MM.1S (cell line): ENCODE measurements at places on chromosomes 11 and 22.
A peak's percentile ranks its signal among the peaks of the same experiment; 100 is the strongest.

DNA sequence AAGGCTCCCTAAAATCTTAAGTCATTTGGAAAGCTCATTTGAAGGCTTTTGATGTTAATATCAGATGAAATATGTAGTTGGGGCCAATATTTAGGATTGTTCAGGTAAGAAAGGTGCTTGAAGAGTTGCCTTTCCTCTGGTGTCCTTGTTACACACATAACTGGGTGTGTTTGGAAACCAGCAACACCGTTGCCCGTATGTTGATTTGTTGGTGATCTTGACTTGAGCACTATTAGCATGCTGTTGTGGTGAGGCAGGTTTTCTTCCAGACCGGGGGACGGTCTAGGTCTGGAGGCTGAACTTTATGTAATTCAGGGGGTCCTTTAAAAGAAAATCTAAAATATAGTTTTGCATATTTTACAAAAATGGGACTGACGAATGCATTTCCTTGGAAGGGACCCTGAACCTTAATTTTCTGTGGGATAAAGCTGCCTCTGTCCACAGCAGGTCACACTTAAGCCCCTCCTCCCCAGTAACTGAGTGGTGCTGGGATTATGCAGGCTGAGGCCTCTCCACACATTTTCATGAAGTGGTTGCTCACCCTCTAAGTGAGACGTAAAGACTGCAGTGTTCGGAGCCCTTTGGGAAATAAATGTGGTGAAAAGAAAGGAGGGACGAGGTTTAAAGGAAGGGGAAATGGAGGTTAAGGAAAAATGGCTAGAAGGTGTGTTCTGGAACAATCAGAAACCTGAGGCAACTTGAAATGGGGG, 1.8 kb downstream of the YWHAH start:
- no peak for DNase-seq
- H3K36me3 ChIP-seq: peaks cover 5% of the 10 kb centered on the region; the same call in 1 of the 2 replicates
- no peaks in the 10 kb centered on the region for H3K27me3 ChIP-seq
- H3K4me1 ChIP-seq: peaks cover 14% of the 10 kb centered on the region
- peak overlapping the region; percentile 56; the same call in 1 of the 2 replicates for H3K27ac ChIP-seq

- no peaks in the 10 kb centered on the region for H3K36me3 ChIP-seq
- no peak overlapping the region for H3K4me3 ChIP-seq
- H3K27me3 ChIP-seq: peaks cover 13% of the 10 kb centered on the region
- no peak for DNase-seq
- H3K4me1 ChIP-seq: no peaks in the 10 kb centered on the region
Measured at GRCh38 chr11:1438967-1439330, 47.6 kb downstream of the MOB2 start.

DNA sequence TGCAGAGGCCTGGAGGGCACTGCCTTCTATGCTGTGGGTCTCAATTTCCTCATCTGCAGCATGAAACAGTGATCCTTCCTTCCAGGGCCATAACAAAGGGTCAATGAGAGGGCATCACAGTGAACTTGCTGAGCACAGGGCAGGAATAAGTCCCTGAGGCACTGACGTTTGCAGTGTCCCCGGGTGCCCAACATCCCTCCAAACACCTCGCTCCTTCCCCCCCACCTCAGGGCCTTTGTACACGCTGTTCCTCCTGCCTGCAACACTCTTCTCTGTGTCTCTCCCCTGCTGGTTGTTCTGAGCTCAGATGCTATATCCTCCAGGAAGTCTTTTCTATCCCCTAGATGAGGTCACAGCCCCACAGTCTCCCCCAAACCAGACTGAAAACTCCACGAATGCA, 59.7 kb upstream of the TCF20 start:
- peaks cover 75% of the 10 kb centered on the region for H3K27me3 ChIP-seq
- no peaks in the 10 kb centered on the region for H3K36me3 ChIP-seq
- no peak for DNase-seq

DNA sequence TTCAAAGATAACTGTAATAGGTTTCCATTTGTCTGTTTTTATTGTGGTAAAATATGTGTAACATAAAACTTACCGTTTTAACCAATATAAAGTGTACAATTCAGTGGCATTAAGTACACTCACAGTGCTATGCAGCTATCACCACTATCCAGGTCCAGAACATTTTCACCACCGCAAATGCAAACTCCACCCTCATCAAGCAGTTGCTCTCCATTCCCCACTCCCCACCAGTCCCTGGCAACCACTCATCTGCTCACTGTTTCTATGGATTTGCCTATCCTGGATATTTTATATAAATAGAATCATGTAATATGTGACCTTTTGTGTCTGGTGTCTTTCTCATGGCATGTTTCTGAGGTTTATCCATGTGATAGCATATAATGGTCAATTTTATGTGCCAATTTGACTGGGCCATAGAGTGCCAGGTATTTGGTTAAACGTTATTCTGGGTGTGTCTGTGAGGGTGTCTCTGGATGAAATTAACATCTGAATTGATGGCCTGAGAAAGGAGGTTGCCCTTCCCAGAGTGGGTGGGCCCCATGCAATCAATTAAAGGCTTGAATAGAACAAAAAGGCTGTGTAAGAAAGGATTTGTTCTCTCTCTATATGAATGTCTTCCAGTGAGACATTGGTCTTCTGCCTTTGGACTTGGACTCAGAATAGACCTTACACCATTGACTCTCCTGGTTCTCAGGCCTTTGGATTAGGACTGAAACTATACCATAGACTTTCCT, 17.2 kb upstream of the SMCO4 start:
- no peaks in the 10 kb centered on the region for H3K27me3 ChIP-seq
- no peaks in the 10 kb centered on the region for H3K4me1 ChIP-seq
- H3K27ac ChIP-seq: no peak overlapping the region
- H3K36me3 ChIP-seq: no peaks in the 10 kb centered on the region
- no peak overlapping the region for H3K4me3 ChIP-seq

GRCh38 chr11:116384407-116384806, 388.4 kb downstream of the BUD13 start:
- no peak overlapping the region for H3K27ac ChIP-seq
- H3K4me3 ChIP-seq: no peak overlapping the region
- H3K27me3 ChIP-seq: no peaks in the 10 kb centered on the region
- DNase-seq: no peak
- H3K36me3 ChIP-seq: no peaks in the 10 kb centered on the region
- H3K4me1 ChIP-seq: no peaks in the 10 kb centered on the region

DNA sequence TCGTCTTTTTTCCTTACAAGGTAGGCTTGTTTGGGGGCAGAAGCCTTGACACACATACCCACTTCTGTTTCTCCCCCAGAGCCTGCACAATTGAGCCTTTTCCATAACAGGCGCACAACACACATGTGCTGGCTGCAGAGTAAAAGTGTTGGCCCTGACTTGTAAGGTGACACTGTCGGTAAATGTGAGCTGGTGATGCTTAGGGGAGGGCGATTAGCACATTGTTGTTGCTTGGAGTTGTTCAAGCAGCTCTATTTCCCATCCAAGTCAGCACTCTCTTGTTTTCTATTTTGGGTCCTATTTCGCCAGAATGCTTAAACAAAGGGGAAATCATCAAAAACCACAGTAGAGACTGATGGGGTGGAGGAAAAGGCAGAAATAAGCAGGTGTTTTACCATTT, 51.9 kb upstream of the PTPRJ start:
- no peak overlapping the region for H3K4me3 ChIP-seq
- H3K36me3 ChIP-seq: no peaks in the 10 kb centered on the region
- no peaks in the 10 kb centered on the region for H3K27me3 ChIP-seq
- DNase-seq: peak; percentile 50

DNA sequence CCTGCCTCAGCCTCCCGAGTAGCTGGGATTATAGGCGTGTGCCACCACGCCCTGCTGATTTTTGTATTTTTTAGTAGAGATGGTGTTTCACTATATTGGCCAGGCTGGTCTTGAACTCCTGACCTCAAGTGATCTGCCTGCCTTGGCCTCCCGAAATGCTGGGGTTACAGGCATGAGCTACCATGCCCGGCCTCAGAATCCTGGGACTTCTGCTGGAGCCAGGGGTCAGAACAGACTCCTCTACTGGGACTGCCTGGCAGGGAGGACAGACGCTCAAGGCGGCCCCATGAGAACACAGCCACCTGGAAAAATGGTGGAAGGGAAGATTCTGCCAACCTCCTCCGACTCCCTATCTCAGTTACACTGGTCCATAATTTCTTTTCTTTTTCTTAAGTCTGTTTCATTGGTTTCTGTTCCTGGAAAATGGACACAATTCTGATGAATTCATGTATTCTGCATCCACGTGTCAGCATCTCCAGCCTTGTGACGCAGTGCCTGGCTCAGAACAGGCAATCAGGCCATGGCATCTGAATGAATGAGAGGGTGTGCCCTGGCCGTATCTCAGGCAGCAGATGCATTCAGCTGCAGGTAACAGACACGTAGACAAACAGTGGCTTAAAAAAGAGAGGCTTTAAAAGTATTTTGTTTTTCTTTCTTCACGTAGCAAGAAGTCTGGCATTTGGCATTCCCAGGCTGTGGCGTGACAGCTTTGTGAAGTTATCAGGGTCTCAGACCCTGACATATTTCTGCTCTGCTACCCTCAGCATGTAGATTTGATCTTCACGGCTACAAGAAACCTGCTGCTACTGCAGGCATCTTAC, 4.8 kb downstream of the SMIM38 start:
- 0 out of 2 replicates have a peak, but pooled peaks cover under 1% of the 10 kb centered on the region for H3K4me1 ChIP-seq
- H3K27me3 ChIP-seq: peaks cover 34% of the 10 kb centered on the region
- no peak for DNase-seq
- no peak overlapping the region for H3K4me3 ChIP-seq
- no peaks in the 10 kb centered on the region for H3K36me3 ChIP-seq

GRCh38 chr11:86753459-86753858, 46.9 kb upstream of the PRSS23 start:
- no peaks in the 10 kb centered on the region for H3K27me3 ChIP-seq
- no peak overlapping the region for H3K4me3 ChIP-seq
- no peaks in the 10 kb centered on the region for H3K4me1 ChIP-seq
- no peak for DNase-seq

DNA sequence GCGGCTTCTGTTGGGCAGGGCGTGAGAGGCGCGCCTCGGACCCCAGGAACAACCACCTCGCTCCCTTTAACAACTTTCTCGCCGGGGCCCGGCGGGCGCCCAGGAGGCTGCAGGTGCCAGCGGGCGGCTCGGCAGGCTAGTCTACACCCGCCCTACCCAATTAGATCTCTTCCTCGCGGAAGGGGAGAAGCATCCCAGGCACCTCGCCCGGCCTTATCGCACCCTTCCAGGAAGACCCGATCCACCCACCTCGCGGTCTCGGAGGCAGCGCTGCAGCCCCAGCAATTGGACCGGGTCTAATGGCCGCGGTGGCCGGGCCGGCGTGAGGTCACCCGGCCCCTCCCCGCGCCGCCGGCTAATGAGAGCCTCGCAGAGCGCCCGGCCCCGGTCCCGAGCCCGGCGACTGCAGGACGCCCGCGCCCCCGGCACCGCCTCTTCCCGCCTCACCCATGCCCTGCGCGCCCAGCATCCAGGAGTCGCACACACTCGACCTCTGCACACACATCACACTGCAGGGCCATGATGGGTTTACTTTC, at the start of gene PLAAT3:
Gene PLAAT3, minus strand, starts transcription at position 298 of the 536 bp plus-strand sequence. CDS start 419 bp downstream, outside the sequence.
- H3K27ac ChIP-seq: no peak within 1 kb of the TSS
- DNase-seq: peak; percentile 35
- H3K27me3 ChIP-seq: no peaks in the 10 kb centered on the region
- H3K36me3 ChIP-seq: no peaks in the 10 kb centered on the region
- no peaks in the 10 kb centered on the region for H3K4me1 ChIP-seq

DNA sequence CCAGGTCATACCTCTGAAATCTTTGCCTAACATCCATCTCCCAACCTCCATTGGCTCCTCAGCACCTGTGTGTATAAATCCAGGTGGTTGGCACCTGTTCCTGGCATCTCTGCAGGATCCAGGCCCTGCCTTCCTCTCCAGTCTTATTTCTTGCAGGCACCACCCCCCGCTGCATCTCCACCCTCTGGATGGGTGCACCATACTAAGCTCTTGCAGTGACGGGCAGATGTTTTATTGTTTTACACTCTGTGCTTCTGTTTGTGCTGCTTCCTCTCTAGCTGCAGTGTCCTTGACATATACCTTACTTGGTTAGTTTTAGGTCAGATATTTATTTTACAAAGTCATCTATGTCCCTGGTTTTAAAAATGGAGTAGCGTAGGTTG, 102.6 kb downstream of the TBC1D22A start:
- no peaks in the 10 kb centered on the region for H3K36me3 ChIP-seq
- no peak overlapping the region for H3K4me3 ChIP-seq
- H3K27ac ChIP-seq: no peak overlapping the region
- no peaks in the 10 kb centered on the region for H3K27me3 ChIP-seq
- DNase-seq: no peak

DNA sequence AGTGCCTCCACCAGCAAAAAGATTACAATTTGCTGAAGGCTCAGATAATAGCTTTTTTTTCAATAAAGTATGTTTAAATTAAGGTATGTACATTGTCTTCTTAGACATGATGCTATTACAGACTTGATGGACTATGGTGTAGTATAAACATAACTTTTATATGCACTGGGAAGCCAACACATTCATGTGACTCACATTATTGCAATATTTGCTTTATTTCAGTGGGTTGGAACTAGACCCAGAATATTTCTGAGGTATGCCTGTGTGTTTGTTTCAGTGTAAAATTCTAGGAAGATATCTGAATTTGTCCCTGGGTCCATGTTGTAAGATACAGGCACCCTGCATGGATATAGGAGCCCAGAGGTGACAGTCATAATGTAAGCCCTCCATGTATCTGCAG, 120.0 kb upstream of the BDNF start:
- no peak for DNase-seq
- no peaks in the 10 kb centered on the region for H3K4me1 ChIP-seq
- no peak overlapping the region for H3K4me3 ChIP-seq
- H3K36me3 ChIP-seq: no peaks in the 10 kb centered on the region

DNA sequence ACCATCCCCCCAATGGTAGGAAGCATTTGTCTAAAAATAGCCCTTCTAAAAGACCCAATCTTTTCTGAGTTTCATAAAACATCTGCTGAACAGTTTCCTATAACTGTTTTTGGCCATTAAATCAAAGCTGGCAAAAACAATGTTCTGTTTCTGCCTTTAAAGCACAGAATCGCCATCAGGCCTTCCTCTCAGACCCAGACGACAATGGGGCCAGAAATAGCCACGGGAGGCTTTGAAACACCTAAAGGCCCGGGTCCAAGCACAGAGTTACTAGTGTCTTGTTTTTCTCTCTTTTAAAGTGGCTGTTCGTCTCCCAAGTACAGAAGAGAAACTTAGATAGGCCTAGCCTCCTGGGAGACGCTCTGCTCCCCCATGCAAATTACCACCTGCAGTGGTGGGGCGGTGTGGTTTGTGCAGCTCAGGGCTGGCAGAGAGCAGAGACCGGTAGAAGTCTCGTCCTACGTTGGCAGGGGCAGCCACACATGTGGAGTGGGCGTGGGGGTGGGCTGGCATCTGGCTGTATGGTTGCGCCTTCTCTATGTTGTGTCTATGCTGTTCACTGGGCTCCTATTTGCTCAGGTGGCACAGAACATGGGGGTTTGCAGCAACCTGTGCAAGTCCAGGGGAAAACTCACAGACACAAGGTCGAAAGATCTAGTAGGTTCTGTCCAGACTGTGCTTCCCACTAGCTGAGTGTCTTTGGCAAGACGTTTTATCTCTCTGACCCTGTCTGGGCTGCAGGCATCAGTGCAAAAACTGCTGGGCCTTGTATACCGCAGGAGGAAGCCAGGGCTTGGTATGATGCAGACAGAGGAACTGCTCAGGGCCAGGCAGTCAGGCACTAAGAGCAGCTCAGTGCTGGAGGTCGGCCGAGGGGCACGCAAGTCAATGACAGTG, 23.6 kb upstream of the ETS1 start:
- peak; percentile 97 for DNase-seq
- H3K27me3 ChIP-seq: no peaks in the 10 kb centered on the region
- peak overlapping the region; percentile 97 for H3K27ac ChIP-seq

- no peak overlapping the region for H3K4me3 ChIP-seq
- no peak overlapping the region for H3K27ac ChIP-seq
- DNase-seq: no peak
- H3K4me1 ChIP-seq: peaks cover 11% of the 10 kb centered on the region; the same call in 1 of the 2 replicates
- H3K36me3 ChIP-seq: no peaks in the 10 kb centered on the region
Measured at GRCh38 chr11:115911613-115912346, 407.6 kb upstream of the CADM1 start.

- H3K4me1 ChIP-seq: no peaks in the 10 kb centered on the region
- H3K27ac ChIP-seq: no peak overlapping the region
- H3K4me3 ChIP-seq: no peak overlapping the region
- no peaks in the 10 kb centered on the region for H3K36me3 ChIP-seq
- no peak for DNase-seq
Measured at GRCh38 chr22:46828323-46828900, 66.0 kb downstream of the TBC1D22A start.
